ENCODE measurements at places on chromosomes 1 and 21. TPM values are rescaled to one million over a fixed set of nuclear protein-coding genes. Genes with fewer than 3 reads are reported as not detected.

The SLAMF9 gene
- total RNA-seq: not detected

The S100A8 gene
- total RNA-seq: not detected

The RFX5 gene
- 48.7 TPM for total RNA-seq

The APCS gene
- not detected for total RNA-seq

The RGS16 gene
- total RNA-seq: 0.89 TPM

Data from dermis microvascular lymphatic vessel endothelial cell (primary cell).